LoVo (cell line): ENCODE measurements at places on chromosomes 5 and 9.

GRCh38 chr5:6291961-6292360 lies 86.4 kb downstream of the MED10 start:
- peak; percentile 48 for DNase-seq

DNA sequence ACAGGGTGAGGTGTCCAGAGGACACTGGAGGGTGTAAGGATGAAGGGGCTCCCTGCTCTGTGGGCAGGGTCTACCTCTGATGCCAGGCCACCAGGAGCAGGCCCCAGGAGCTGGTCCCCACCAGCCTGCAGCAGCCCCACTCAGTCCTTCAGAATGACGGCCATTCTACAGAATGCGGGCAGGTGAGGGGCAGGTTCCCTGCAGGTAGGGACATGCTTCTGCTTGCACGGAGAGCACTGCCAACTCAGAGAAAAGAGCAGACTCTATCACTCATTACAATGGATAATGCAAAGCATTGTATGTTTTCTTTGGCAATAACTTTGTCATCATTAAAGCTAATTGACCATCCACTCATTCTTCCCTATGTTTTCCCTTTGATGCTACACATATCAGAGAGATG lies 39.0 kb downstream of the DDX31 start:
- no peak for DNase-seq

GRCh38 chr5:80399526-80400239 lies 8.2 kb upstream of the ZFYVE16 start:
- DNase-seq: no peak

- DNase-seq: no peak
Measured at GRCh38 chr5:126509339-126509738, 85.7 kb downstream of the ALDH7A1 start.

DNA sequence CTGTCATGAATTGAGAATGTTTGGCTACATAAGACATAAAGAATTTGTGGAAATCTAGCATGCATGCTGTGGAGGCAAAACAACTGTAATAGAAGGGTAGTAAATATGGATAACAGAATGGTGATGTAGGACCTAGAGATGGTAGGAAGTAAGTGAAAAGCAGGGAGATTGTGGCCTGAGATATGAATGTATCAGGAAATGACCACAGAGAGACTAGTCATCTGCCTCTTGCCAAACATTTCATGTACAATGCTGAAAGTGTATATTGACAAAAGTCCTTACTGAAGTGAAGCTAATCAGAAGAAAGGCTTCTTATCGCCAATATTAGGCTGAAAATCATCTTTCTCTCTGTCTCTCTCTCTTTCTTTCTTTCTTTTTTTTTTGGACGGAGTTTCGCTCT lies 873.1 kb upstream of the CTNND2 start:
- no peak for DNase-seq

DNA sequence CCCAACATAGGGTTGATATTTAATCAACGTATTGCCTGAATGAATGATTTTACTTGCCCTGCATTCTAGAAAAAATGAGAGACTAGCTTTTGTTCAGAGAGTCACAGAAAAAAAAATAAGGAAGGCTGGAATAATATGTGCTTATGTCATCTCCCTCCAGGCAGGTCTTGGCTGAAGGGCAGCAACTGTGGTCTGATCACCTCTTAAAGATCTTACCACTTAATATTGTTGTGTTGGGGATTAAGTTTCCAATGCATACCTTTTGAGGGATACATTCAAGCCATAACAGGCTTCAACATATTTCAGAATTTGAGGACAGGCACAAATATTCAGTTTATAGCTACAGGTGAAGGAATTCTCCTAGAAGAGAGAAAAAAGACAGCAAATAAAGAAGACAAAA lies 157.3 kb upstream of the S1PR3 start:
- no peak for DNase-seq

- no peak for DNase-seq
Measured at GRCh38 chr9:90884178-90884577, 82.6 kb downstream of the SYK start.

- DNase-seq: peak; percentile 37
Measured at GRCh38 chr9:114662081-114662989, 4.7 kb upstream of the TEX53 start.

- DNase-seq: no peak
Measured at GRCh38 chr9:8401961-8402705, 602.6 kb upstream of the DMAC1 start.

- no peak for DNase-seq
Measured at GRCh38 chr9:37719526-37719925, 34.1 kb upstream of the TRMT10B start.

GRCh38 chr9:122261469-122261881 lies 3.2 kb downstream of the RBM18 start:
- DNase-seq: peak; percentile 41

GRCh38 chr9:35398651-35399335 lies 91.1 kb upstream of the RUSC2 start:
- no peak for DNase-seq

GRCh38 chr5:152332716-152333460 lies 72.2 kb downstream of the NMUR2 start:
- DNase-seq: no peak

DNA sequence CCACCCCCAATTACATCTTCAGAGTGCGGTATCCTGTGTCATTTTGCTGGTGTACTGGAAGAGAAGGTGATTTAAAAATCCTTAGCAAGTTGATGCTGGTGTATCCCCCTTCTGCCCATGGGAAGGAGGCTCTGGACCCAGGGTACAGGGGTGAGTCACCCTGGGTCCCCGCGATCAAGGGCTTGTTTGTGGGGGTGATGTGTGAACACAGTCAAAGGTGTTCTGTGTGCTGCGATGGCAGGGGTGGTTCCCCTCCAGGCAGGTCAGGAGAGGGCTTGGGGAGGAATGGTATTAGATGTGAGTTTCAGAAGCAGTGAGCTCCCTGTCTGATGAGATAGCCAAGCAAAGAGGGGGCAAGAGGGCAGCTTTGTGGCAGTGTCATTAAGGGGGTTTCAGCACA lies 28.9 kb downstream of the OLFM1 start:
- DNase-seq: no peak

GRCh38 chr5:159864885-159865691 lies 51.2 kb upstream of the ADRA1B start:
- DNase-seq: no peak

GRCh38 chr9:133754187-133754586 lies 16.0 kb upstream of the SARDH start:
- DNase-seq: no peak

- no peak for DNase-seq
Measured at GRCh38 chr5:50559955-50560354, 106.5 kb upstream of the PARP8 start.

GRCh38 chr5:133799571-133800237 lies 168.7 kb downstream of the C5orf15 start:
- no peak for DNase-seq

GRCh38 chr9:130680836-130681768 lies 12.5 kb upstream of the EXOSC2 start:
- peak; percentile 94 for DNase-seq

DNA sequence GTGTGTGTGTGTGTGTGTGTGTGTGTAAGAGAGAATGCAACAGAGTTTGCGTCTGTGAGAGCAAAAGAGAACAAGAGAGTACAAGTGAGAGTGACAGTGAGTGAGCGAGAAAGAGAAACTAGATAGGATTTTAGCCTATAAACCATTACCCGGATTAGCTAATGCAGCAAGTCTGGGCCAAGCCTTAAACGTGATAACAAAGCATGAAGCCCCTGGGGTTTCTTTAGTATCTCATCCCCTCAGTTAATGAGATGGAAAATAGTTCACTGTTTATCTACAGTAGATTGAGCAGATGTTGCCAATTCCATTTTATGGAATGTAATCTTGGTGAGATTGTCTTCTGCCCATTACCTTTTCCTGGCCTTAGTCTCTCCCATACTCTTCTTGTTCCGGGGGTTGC lies 114.5 kb downstream of the MAT2B start:
- DNase-seq: no peak

DNA sequence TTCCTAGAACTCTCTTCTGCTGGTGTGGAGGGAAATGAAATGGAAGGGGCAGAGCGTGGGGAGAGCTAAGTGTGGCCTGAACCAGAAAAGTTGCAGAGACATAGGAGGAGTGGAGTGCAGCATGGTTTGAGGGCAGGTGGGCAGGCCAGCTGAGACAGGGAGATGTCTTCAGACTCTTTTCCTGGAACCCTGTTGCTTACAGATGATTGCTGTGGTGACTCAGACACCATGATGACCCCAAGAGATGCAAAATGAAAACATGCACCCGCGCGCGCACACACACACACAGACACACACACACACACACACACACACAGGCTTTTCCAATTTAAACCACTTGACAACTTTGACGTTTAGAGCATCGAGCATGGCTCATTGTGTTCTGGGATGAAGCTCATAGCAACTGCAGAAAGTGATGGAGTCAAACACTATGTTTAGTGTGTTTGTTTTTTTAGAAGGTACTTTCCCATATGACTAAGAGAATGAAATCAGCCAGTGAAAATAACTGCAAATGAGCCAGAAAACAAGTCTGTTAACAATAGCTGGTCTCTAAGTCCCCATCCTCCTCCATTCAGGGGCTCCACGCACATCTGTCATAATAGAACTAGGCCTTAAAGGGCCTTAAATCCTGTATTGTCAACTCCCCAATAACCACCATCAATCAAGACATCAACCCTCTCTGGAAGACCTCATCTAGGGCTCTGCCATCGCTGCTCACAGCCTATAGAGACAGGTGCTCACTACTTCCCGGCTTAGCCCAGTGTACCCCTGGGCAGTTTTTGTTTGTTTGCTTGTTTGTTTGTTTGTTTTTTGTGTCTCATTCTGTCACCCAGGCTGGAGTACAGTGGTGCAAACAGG lies 9.6 kb downstream of the TMOD1 start:
- DNase-seq: no peak

- no peak for DNase-seq
Measured at GRCh38 chr5:6080930-6081726, 297.2 kb downstream of the MED10 start.

DNA sequence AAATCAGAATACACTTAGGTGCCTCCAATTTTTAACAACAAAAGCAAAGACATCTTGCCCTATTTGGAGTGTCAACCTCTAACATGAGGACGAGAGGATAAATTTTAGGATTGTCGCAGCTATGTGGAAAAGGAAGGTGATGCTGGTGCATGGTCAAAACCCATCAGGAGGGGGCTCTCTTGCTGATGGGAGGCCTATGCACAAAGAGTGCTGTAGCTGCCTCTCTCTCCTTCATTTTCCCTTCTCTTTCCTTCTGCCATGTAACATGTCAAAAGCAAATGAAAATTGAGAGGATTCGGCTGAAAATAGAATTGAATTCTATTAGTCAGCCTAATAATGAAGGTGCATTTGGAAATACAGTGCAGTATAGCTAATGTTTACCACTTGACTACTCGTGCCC lies 578.7 kb upstream of the ZNF462 start:
- DNase-seq: no peak

GRCh38 chr9:137619240-137620047 lies 639 bp downstream of the EHMT1 start:
- DNase-seq: peak; percentile 37

DNA sequence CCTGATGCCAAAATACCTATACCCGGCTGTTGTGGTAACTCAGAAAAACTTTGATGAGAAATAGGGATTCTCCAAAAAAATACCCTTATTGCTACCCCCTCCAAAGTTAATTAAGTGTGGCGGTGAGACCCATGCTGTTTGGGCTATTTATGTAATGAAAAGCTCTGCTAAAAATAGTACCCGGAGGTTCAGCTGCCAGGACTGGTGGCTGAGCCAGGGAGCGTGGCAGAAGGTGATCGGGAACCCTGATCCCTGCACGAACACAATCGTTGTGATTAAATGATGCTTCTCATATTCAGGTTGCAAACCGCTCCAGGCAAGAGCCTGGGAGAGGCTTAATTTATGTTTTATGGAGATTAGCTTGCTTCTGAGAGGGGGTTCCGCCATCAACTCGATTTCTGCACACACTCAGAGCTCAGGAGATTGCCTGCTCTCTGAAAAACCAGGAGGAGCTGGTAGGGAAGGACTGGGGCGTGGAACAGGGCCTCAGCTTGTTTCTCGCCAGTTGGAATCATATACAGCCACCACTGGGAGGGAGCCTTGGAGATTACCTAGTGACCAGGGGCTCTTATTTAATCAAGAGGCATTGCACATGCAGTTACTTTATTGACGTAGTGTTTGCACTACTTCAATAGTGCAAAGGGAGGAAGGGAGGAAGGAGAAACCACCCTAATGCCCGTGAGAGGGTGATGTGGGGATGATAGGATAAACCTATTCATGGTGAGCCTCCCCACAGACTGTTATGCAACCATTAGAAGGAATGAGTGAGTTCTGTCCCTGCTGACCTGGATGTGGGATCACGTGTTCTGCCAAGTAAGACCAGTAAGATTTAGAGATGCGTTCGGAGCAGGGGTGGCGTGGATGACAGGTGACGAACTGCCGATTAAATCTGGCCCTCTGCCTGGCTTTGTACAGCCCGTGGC lies 23.4 kb downstream of the HRH2 start:
- DNase-seq: no peak

DNA sequence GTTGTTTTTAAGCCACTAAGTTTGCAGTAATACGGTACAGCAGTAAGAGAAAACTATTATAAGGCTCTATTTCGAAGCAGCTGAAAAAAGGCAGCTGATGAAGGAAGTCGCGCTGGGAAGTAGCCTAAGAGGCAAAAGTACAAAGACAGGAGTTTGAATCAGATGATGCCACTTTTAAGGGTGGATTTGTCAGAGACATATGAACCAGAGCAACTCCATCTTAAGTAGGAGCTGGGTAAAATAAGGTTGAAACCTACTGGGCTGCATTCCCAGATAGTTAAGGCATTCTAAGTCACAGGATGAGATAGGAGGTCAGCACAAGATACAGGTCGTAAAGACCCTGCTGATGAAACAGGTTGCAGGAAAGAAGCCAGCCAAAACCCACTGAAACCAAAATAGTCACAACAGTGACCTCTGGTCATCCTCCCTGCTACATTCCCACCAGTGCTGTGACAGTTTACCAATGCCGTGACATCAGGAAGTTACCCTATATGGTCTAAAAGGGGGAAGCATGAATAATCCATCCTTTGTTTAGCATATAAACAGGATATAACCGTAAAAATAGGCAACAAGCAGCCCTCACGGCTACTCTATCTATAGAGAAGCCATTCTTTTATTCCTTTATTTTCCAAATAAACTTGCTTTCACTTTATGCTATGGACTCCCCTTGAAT lies 91.8 kb upstream of the PRSS3 start:
- DNase-seq: no peak

GRCh38 chr5:63831381-63831780 lies 130.9 kb downstream of the HTR1A start:
- DNase-seq: no peak

GRCh38 chr5:34597034-34598027 lies 58.8 kb upstream of the RAI14 start:
- DNase-seq: no peak

GRCh38 chr9:38008168-38009034 lies 60.6 kb downstream of the SHB start:
- DNase-seq: peak; percentile 89

GRCh38 chr9:125142560-125143376 lies 560 bp downstream of the SCAI start:
- DNase-seq: no peak

- no peak for DNase-seq
Measured at GRCh38 chr9:114423181-114423580, 35.4 kb upstream of the AKNA start.

GRCh38 chr9:126947529-126947928 lies 32.9 kb downstream of the RALGPS1 start:
- no peak for DNase-seq

- DNase-seq: peak; percentile 91
Measured at GRCh38 chr9:69120380-69121154, 53.5 kb upstream of the TJP2 start.
